ENCODE measurements at places on chromosomes 11 and 22. TPM values are rescaled to one million over a fixed set of nuclear protein-coding genes. Genes with fewer than 3 reads are reported as not detected.

Gene CD248
- total RNA-seq = 95.2 TPM

Gene OR8K1
- not detected for total RNA-seq

Gene DEPDC7
- 4.7 TPM for total RNA-seq

Gene KCNK4
- 0.58 TPM for total RNA-seq

Gene KREMEN1
- 28.5 TPM for total RNA-seq

Gene PLAAT5
- 1.9 TPM for total RNA-seq

Gene GNAZ
- 6.0 TPM for total RNA-seq

Gene C22orf39
- 34.0 TPM for total RNA-seq

Gene SMC1B
- total RNA-seq = not detected

DNA sequence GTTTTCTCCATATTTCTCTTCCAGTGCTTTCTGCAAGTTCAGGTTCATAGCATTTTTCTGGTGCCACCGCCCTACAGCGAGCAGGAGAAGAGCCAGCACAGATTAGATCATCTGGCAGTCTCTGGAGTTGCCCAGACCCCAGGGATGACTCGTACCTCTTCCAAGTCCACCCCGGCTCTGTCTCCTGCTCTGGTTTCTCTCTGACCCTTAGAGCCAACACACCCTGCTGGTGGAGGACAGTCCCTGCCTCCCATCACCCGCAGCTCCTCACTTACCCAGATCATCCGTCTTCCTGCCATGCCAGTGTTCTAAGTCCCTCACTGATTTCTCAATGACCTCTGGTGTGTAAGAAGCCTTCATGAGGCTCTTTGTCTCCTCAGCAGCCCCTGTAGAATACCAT is 28.0 kb downstream of the TST start:
- DNase-seq = no peak

DNA sequence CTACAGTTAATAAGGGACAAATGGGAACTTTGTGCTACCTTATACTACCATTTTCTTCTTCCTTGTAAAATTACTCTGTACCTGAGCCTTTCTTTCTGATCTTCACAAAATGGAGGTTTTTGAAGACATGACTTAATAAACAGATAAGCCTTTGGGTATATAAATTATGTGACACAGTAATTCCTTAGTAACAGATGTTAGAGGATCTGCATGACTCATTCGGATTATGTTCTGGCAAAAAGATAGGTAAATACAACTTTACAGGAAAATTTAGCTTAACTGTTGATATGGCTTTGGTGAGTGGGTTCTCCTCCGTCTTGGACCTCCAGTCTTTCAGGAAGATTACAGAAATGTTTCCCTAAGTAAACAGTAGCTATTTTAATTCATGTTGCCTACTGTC is 61.8 kb downstream of the BID start:
- no peak for DNase-seq

GRCh38 chr11:121892131-121892681 is 223.8 kb downstream of the BLID start:
- DNase-seq = no peak

GRCh38 chr22:48755059-48755949 is 1072.4 kb downstream of the BRD1 start:
- peak; percentile 34 for DNase-seq

GRCh38 chr22:47586946-47587345 is 824.5 kb downstream of the TBC1D22A start:
- DNase-seq = no peak

- no peak for DNase-seq
Measured at GRCh38 chr11:65115361-65116082, 2.0 kb downstream of the ZNHIT2 start.

DNA sequence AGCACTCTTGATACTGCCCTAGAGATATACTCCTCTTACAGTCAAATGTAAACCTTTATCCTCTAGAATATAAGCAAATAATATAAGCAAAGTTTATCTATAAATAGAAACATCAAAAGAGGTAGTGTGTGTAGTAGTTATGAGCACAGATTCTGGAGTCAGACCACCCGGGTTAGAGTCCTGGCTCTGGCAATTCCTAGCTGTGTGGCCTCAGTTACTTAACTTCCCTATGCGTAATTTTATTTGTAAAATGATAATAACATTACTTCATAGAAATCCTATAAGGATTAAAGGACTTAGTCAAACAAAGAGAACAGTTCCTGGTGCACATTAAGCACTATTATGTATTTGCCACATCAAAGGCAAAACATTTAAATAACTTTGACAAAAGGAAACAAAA is 7.0 kb downstream of the MSANTD4 start:
- DNase-seq = no peak

GRCh38 chr11:74102321-74102720 is 68.5 kb downstream of the C2CD3 start:
- no peak for DNase-seq

DNA sequence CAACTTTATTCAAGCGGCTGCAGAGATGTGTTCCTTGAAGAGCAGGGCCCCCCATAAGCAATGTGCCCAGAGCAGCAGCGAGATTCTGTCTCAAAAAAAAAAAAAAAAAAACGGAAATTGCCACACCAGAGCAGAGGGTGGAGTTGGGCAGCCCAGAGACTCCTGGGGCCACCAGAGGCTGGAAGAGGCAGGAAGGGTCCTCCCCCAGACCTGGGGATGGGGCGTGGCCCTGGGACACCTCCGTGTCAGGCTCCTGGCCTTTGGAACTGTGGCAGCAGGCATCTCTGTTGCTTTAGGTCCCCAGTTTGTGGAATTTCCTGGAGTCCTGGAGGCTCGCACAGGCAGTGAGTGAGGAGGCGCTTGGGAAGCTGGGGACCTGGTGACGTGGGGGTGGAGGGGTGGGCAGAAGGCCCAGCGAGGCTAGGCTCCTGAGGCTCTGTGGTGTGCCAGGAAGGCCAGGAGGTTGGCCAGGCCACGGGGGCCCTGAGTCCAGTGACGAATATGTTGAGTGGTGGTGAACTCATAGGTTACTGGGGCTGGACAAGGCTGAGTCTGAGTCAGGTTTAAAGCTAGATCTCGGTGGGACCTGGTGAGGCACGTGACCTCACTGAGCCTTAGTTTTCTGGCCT is 735.6 kb downstream of the BRD1 start:
- DNase-seq = no peak

GRCh38 chr22:17965538-17966402 is 58.6 kb downstream of the MICAL3 start:
- DNase-seq = no peak

DNA sequence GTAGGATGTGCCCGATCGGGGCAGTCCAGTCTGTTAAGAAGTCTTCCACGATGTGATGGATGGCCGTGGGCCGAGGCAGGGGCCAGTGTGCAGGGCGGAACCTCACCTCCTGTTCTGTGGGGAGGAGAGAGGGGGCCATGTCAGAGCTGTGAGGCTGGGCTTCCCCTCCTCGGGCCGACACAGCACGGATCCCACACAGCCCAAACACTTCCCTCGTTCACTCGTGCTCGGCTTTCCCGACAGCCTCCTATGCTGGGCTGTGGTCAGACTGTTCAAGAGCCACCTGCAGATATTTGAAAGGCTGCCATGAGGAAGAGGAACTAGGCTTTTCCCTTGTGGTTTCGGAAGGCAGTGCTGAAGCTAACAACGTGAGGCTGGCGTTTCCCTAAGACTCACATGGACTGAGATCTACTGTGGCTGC is 12.3 kb upstream of the TXN2 start:
- DNase-seq = no peak

DNA sequence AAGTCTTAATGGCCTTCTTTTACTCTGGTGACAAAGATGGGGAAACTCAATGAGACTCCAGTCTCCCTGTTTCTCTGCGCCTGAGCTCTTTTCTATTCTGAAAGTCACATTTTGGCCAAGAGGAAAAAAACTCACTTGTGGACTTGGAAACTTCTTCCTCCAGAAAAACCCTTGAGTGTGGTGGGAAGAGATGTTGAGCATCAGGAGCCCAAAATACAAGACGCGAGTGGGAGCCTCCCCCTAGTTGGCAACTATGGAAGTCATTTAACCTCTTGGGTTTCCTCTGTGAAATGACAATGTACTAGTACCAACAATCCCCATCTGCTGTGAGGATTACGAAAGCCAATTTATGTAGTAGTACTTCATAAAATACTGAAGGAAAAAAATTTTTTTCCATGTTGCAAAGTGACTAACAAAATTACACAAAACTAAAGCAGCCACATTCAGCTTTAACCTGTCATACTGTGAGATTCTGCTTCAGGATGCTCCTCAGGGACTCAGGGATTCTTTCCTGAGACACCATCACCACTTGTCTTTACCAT is 524 bp upstream of the SLC25A17 start:
- no peak for DNase-seq

- DNase-seq = no peak
Measured at GRCh38 chr22:50318356-50318697, 8.5 kb downstream of the DENND6B start.

- DNase-seq = no peak
Measured at GRCh38 chr11:108914981-108915380, 250.1 kb downstream of the DDX10 start.

DNA sequence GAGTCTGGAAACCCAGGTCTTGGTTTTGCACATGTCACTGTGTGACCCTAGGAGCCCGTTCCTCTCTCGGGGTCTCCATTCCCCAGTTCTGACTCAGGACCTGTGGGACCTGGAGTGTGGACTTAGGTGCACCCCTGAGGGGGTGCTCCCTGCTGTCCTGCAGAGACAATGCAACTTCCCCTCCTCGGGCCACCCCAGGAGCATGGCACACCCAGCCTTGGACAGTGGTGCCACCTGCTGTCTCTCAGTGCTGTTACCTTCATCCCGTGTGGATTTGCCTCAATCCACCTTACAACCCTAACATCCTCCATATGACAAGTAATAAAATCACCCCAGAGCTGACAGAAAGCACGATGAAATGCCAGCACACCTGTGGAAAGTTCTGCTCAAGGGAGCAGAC is 27.5 kb upstream of the CRYBB3 start:
- no peak for DNase-seq

GRCh38 chr22:31583861-31584485 is 78.0 kb downstream of the PISD start:
- no peak for DNase-seq

GRCh38 chr22:20563941-20564371 is 56.5 kb downstream of the MED15 start:
- no peak for DNase-seq

GRCh38 chr11:20342347-20343141 is 21.0 kb upstream of the HTATIP2 start:
- no peak for DNase-seq

DNA sequence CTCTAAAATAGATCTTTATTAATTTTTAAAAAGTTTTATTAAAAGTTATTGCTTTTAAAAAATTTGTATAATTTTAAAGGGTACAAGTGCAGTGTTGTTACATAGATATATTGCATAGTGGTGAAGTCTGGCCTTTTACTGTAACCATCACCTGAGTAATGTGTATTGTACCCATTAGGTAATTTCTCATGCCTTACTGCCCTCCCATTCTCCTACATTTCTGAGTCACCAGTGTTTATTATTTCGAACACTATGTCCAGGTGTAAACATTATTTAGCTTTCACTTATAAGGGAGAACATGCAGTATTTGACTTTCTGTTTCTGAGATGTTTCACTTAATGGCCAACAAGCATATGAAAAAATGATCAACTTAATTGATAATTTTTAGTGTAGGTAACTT is 2.3 kb downstream of the OR51G1 start:
- DNase-seq = no peak

DNA sequence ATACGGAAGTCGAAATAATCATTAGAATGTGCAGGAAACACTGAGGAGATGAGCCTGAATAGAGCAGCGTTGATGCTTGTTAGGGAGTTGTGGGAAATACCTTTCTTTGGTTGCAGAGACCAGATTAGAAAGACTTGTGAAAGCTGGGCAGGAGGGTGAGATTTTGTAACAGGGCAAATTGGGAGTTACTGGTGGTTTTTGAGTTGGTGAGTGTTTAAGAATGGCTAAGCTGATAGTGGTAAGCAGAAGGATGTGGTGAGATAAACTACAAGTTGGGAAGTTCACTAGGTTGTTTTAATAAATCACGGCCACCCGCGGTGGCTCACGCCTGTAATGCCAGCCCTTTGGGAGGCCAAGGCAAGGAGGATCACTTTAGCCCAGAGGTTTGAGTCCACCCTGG is 34.4 kb downstream of the MCAM start:
- no peak for DNase-seq

DNA sequence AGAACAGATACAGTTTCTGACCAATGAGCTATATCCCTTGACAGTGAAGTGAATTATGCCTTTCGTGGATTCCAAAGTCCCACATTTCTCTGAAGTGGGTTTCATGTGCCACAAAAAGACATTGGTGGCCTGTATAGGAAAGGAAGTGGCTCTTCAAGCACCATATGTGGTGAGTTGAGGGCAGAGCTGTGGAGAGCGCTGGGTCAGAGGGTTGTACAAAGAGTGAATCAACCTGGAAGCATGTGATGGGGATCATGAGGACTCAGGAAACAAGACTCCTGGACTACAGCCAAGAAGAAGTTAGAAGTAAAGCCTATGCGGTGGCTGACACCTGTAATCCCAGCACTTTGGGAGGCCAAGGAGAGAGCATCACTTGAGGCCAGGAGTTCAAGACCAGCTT is 579 bp upstream of the SLC5A4 start:
- no peak for DNase-seq

DNA sequence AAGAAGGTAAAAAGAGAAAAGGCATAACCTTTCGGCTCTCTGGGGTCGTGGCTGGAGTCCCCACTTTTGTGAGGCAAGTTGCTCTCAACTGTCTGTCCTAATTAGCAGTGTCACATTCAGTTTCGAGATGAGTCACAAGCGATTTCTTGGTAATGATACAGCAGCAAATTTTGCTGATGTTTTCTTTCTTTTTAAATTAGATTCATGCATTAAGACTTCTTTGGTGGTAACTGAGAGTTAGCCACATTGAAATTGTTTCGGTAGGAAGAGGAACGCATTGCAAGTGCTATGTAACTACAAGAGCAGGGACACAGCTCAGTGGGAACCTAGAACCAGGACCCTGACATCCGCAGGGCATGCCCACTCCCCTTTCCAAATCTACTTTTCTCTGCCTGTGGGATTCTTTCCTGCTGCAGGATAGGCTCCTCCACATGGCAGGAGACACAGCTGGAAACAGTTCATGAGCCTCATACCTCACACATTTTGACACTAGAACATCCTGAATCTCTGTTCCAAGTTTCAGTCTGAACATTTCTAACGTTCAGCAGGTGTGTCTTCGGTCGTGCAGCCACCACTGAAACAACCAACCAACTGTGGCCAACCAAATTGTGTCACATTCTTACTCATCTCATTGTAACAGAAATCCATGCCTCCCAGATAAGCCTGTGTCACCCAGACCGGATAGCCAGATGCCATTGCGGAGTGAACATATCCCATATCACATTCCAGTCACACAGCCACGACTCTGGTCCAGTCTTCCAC is 987.6 kb downstream of the NTM start:
- DNase-seq = no peak

GRCh38 chr22:23216461-23217170 is 36.3 kb downstream of the BCR start:
- DNase-seq = no peak

DNA sequence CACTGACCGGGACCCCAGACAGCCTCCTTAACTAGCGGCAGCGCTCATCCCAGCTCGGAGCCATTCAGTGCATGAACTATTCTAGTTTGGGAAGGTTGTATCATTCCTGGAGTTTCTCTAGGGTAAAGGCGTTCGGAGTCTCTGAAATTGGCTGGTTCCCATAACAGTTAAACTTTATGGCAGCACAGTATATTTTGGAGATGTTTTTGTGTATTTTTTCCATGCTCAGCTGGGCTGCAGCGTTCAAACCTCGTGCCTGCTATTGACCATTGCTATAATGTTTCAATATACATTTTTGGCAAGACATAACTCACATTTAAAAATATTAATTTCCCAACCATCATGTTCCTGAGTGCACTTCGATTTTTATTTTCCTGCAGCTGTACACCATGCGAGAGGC is 169.7 kb downstream of the ST3GAL4 start:
- no peak for DNase-seq

Data from mesothelial cell of epicardium (in vitro differentiated cells).